ENCODE measurements at places on chromosomes 3 and 15. TPM values are rescaled to one million over a fixed set of nuclear protein-coding genes. Genes with fewer than 3 reads are reported as not detected.

Gene BRK1
- 79.9 TPM for total RNA-seq

Gene GP9
- total RNA-seq, result not detected

Gene IGF2BP2
- total RNA-seq, result 141 TPM

Gene MYH15
- total RNA-seq, result 1.3 TPM

Gene ZNF774
- 1.3 TPM for total RNA-seq

Gene UBA7
- total RNA-seq, result 27.9 TPM

Gene MESP2
- not detected for total RNA-seq

Gene KCNAB1
- not detected for total RNA-seq

Gene FBXO40
- total RNA-seq, result not detected

Gene ROPN1
- not detected for total RNA-seq

Gene A4GNT
- total RNA-seq, result not detected

Gene CDV3
- total RNA-seq, result 283 TPM

Gene PLSCR5
- not detected for total RNA-seq

Gene KNL1
- total RNA-seq, result 63.7 TPM
